HT-29 (cell line): ENCODE measurements at places on chromosomes 1 and 21.

- no peak for DNase-seq
These were observed 46.6 kb downstream of the LYST start for GRCh38 chr1:235820061-235820460.

GRCh38 chr1:243727503-243728203 lies 122.4 kb downstream of the AKT3 start:
- no peak for DNase-seq

DNA sequence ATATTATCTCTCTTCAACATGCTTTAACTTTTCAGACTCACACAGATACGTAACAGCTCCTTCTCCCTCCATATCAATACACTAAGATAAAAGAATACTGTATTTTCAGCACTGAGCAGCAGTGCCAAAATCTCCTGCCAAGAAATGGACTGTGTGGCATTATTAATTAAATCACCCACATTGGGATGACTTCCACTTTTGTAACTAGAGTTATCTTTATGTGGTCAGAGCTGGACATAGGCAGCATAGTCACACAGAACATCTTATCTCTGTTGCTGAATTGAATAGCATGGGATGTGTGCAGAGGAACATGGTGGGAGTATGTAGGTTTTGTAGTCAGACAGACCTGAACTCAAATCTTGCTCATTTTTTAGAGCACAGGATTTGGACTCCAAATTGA lies 41.4 kb upstream of the CACYBP start:
- DNase-seq: no peak

DNA sequence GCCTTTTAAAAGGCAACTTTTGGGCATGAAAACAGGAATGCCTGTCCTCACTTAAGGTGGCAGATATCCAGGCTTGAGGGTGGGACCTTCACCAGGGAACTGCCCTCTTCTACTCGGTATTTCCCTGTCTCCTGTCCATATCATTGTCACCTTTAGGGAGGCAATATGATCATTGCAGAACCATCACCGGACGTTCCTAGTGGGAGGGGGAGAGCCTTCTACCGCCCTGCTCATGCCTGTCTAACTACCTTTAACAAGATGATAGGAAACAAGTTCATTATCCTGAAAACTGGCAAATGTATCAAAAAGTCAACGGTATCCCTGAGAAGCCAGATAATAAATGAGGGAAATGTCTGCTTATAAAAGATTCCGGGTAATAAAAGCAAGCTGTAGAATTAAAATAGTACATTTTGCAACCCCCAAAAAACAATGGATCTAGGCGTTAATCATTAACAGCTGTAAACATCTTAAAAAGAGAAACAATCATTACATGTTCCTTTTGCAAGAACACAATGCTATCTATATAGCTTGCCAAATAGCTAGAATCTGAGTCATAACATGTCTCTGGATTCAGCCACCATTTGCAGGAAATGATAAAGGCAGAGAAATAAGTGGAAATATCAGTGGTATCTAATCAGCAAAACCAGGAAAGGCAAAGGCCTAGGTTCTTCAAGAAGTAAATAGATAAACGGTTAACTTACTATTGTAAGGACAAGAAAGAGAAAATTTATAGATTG lies 852.9 kb upstream of the ADGRL4 start:
- peak; percentile 27 for DNase-seq

DNA sequence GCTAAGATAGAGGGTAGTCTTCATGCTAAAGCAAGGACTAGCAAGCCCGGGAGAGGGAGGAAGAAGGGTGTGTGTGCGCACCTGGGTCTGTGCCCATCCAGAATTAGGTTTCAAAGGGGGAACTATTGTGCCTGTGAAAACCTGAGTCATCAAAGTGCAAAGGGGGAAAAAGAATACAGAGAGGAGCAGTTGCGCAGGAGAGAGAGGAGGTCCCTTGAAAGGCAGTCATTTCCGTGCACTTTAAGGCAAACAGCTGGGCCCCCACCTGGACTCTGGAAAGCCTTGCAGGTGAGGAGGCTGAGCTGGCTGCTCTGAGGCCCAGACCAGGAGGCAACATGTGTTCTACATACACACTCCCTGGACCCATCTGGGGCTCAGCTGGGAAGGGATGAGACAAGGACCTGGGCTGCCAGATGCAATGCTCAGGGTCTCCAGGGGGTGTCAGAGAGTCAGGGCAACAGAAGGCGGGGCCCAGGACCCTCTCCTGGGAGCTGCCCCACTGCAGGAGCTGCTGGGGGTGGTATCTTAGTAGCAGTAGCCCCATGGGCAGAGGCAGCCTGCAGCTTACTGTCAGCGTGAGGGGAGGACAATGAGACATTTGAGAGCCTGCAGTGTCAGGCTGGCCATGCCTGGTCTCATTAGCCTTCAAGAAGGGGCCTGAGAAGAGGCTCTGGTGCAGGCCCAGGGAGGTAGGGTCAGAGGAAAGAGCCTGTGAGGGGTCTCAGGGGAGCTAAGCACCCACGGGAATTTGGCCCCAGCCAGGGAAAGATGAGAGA lies 14.3 kb downstream of the PROK1 start:
- DNase-seq: no peak

- no peak for DNase-seq
These were observed 687.7 kb upstream of the ADGRL4 start for GRCh38 chr1:79694241-79694640.

- no peak for DNase-seq
These were observed 413.1 kb downstream of the PTPRU start for GRCh38 chr1:29649189-29650040.

DNA sequence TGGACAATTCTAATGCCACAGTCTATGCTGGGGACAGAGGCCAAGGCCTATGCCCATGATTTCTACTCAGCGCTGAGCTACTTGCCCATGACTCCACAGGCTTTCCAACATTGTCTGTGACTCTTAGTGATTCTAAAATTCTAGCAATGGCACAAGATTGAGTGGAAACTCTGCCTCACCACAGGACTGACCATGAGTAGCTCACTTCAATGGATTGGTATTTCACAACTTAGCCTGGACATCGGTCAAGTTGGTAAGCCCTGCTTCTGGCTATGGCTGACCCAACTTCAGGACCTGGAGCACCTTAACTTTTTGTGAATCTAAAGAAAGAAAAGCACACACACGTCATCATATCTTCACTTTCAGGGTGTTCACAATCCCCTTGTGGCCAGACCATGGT lies 255.1 kb downstream of the SDCCAG8 start:
- DNase-seq: no peak

DNA sequence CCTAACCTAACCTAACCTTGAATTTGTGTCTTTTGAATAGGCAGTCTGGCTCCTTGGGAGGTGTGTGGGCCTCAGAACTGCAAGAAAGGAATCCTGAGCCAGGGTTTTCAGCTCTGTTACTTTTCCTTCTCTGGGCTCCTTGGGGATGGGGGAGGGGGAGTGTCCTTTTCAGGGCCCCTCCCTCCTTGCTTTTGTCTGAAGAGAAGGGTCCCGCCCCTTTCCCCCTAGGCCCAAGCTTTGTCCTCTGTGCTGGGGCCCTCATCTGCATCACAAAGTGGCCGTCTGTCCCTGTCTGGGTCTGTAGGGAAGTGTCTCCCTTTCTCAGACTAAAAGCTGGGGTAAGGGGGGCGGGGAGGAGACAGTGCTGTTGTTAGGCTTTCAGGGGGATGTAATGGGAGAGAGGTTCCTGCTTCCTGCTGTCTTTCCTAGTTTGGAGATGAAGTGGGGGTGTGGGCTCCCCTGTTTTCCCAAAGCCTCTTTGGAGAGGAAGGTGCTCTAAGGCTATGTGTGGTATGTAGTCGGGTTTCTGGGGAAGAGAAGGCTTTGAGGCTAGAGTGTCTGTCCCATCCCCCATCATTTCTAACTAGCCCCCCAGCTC lies 3.1 kb downstream of the AGO1 start:
- no peak for DNase-seq

DNA sequence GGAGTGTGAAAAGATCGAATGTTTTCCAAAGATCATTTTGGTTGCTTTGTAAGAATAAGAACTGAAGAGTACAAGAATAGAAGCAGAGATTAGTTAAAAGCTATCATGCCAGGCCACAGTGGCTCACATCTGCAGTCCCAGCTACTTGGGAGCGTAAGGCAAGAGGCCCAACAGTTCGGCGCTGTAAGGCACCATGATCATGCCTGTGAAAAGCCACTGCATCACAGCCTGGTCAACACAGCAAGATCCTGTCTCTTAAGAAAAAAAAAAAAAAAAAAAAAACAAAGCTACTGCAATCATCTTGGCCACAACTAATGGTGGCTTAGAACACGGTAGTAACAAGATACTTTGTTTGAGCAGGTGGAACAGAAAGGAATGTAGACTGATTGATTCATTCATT lies 116.2 kb downstream of the EIF4G3 start:
- no peak for DNase-seq

DNA sequence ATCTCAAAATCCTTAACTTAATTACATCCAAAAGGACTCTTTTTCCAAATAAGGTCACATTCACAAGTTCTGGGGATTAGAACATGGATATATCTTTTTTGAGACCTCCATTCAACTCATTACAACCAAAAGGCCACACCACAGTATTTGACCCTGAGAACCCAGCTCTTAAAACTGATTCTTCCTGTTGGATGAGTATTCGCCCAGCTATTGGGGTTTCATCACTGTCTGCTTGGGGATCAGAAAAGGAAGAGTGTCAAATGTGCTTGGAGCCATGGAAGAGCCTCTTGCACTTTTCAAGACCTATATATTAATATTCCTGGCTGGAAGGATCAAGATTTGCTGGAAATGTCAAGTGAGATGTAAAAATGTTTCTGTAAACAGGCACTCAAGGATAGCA lies 5.4 kb upstream of the TINAGL1 start:
- no peak for DNase-seq

- no peak for DNase-seq
These were observed 19.1 kb downstream of the SELP start for GRCh38 chr1:169610858-169611257.

DNA sequence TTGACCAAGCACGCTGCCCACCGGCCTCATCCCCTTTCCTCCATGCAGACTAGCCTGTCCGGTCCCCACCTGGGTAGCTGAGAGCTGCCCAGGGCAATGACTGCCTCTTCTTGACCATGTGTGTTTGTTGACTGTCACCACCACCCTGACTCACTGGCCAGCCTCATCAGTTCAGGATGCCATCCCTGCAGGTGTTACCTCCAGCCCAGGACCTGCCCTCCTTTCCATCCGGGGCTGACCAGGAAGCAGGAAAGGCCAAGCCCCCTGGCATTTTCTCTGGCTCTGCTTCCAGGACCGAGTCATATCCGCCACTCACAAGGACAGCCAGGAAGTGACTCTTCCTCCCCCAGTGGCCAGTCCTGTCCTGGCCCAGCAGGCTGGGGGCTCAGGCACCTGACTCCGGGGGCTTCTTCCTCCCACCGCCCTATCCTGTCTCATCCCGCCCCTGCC lies 17.1 kb downstream of the EPHA2 start:
- DNase-seq: peak; percentile 62

GRCh38 chr1:234997201-234997895 lies 131.3 kb downstream of the TOMM20 start:
- peak; percentile 96 for DNase-seq

GRCh38 chr1:234489698-234490077 lies 10.7 kb upstream of the TARBP1 start:
- DNase-seq: no peak

GRCh38 chr1:86466986-86467385 lies 1.7 kb upstream of the CLCA1 start:
- no peak for DNase-seq

DNA sequence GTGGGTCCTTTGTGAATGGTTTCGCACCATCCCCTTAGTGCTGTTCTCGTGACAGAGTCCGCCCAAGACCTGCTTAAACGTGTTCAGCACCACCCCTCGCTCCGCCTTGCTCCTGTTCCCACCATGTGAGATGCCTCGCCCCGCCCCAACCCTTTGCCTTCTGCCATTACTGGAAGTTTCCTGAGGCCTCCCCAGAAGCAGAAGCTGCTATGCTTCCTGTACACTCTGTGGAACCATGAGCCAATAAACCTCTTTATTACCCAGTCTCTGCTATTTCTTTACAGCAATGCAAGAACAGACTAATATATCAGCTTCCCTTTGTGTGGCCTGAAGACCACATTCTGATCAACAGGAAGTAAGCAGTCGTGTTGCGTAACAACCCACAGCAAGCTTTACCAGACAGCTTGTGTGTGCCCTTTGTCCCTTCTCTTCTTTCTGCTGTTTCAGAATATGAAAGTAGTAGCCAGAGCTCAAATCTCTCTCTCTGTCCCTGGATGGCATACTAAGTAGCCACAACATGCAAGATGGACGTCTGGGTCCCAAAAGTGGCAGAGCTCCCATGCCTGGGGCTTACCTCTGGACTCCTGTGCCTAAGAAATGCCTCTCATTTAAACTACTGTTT lies 14.1 kb downstream of the HENMT1 start:
- DNase-seq: peak; percentile 90
